ENCODE measurements at places on chromosomes 12 and 14.

- no peak for DNase-seq
Measured at GRCh38 chr14:105071326-105071725, 6.1 kb upstream of the GPR132 start.

- DNase-seq, result no peak
Measured at GRCh38 chr14:104601786-104602185, 2.8 kb downstream of the TMEM179 start.

GRCh38 chr14:71454010-71454409, 478.2 kb upstream of the RGS6 start:
- DNase-seq, result no peak

- DNase-seq, result no peak
Measured at GRCh38 chr14:95092723-95093122, 64.6 kb downstream of the DICER1 start.

GRCh38 chr14:76977793-76978720, 50.5 kb downstream of the IRF2BPL start:
- no peak for DNase-seq

DNA sequence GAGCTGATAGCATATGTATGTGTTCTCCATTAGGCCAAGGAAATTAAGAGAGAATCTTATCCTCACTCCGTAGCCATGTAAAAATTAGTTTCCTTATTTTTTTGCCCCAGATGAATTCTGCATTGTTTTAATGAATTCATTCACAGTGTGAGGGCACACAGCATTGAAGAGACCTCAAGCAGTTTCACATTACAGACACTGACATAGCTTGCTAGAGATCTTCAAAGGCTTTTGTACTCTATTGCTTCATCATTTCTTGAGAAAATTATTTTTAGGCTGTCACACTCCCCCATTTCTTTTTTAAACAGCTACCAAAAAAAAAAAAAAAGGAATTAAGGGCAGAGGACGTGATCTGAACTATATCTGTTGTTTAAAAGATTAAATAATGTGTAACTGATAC, 251.1 kb downstream of the BCAT1 start:
- no peak for DNase-seq

GRCh38 chr14:100688598-100689461, 37.9 kb upstream of the DLK1 start:
- DNase-seq, result no peak

GRCh38 chr12:32400114-32400672, 835 bp downstream of the FGD4 start:
- no peak for DNase-seq

DNA sequence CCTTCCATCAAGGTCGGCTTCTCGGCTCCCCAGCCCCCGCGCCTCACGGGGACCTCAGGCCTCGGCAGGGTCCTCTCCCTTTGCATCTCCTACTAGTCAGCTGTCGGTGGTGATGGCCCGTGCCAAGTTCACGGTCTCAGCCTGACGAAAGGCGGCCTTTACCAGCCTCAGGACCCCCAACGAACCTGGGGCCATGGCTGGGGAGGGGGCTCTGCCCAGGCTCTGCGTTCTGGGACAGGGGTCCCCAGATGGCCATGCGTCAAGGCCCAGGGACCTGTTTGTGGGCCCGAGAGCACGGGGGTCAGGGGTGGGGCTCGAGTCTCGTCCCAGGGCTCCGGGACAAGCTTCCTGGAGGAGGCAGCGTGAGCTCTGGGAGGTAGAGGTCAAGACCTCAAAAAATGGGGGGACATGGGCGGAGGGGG, 32.8 kb upstream of the DEGS2 start:
- DNase-seq, result no peak

- DNase-seq, result no peak
Measured at GRCh38 chr14:94542111-94542810, 19.0 kb upstream of the SERPINA4 start.

GRCh38 chr14:89574420-89574819, 157.4 kb upstream of the FOXN3 start:
- no peak for DNase-seq

DNA sequence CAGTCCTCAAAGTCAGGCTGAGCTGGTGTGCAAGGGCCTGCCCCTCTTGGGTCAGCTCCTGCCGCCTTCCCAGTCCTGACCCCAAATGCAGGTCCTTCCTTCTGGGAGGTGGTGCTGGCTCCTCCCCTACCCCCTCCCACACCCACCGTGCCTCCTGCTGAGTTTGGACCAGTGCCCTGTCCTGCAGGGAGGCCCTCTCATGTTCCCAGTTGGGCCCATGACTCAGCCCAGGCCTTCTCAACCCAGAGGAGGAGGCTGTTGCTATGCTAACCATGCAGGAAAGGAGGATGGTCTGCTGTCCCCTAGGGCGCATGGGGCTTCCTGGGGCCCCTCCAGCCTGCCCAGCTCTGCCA, 4.4 kb downstream of the ZBTB42 start:
- DNase-seq, result no peak

DNA sequence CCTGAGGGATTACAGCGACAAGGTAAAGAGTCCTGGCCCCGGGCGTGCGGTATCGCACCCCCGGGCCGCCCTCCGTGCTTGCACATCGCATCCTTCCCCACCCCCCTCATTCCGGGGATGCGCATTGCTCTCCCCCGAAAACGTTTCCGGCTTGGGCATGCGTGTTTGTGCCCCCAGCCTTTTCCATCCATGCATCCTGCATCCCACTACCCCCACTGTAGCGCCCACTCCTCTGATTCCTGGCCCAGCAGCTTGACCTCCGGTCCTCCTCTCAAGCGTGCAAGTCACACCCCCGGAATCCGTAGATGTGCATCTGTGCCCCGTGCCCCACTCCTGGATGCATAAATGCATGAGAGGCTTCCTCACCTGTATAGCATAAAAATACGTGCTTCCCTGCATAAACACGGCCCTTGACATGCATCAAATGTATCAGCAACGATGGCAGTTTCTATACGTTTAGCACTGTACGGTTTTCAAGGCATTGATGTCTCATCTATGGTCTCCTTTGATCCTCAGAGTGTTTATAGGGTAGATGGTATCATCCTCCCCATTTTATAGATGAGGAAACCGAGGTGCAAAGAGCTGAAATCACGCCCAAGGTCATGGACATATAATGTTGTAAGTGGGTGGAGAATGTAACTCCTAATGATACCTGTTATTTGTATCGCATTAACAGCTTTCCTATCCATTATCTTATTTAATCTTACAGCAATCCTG, 484 bp downstream of the RIC8B start:
- no peak for DNase-seq

DNA sequence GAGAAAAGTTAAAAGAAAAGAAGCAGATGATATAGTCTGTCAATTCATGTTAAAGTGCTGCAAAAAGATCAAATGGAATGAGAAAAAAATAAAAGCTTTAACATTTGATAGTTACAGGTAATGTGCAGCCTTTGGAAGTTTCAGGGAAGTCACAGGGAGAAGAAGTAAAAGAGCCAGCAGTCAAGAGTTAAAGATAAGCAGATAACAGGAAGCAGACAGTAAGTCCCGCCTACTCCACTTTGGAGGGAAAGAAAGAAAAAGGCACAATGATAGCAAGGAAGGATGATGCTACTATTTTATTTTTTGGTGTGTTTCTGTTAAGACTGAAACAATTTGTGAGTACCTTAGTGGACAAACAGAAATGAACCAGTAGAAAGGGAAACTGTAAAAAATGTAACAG, 111.1 kb upstream of the KRR1 start:
- no peak for DNase-seq

DNA sequence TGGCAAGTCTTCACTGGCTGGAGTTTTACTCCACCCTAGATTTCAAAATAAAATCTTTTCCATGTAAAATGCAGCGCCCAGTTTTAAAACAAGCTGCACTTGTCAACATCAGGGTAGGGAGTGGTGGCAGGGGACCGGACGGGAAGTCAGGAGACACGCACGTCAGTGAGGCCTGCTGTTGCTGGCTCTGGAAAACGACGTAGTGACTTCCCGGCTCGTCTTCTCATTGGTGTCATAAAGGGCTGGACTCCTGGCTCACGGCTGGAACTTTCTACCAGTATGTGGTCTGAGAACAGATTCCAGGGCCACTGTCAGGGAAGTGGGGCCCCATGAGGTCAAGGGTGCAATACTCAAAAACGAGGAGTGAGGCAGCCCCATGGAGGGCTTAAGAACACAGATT, 64.2 kb upstream of the FOXN3 start:
- no peak for DNase-seq

Data from NCI-H1436 (cell line).